ENCODE measurements at places on chromosomes 1 and 21.

DNA sequence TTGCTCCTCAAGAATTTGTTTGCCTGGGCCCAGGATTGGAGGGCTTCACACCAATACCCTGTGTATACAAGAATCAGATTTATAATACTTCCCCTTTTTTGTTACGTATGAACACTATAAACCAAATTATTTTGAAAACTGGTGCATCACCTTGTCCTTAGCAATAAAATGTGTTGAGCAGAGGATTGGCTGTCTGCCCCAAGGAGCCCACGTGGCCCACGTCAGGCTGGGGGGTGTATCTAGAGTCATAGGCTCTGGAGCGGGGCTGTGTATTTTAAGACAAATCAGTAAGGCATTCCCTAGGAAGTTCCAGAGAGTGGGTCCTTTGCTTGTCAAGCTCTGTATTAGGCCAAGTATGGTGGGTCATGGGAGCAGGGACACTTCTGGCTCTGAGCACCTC lies 2.0 kb upstream of the ST3GAL3 start:
- DNase-seq, result no peak

DNA sequence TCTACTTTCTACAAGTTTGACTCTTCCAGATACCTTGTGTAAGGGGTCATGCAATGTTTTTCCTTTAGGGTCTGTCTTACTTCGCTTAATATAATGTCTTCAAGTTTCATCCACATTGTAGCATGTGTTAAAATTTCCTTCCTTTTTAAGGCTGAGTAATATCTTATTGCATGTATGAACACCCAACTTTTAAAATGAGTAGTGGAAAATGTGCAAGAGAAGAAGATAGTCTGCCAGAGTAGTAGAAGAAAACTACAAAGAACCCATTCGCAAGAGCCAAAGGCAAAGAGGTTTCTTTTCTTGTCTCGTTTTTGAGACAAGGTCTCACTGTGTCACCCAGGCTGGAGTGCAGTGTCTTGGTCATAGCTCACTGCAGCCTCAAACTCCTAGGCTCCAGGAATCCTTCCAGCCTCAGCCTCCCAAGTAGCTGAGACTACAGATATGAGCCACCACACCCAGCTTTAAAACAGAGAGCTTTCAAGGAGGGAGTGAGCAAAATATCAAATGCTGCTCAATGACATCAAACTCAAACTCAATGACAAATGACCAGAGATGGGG lies 9.4 kb downstream of the IL23R start:
- no peak for DNase-seq

GRCh38 chr1:206682111-206682510 lies 2.6 kb upstream of the MAPKAPK2 start:
- no peak for DNase-seq

DNA sequence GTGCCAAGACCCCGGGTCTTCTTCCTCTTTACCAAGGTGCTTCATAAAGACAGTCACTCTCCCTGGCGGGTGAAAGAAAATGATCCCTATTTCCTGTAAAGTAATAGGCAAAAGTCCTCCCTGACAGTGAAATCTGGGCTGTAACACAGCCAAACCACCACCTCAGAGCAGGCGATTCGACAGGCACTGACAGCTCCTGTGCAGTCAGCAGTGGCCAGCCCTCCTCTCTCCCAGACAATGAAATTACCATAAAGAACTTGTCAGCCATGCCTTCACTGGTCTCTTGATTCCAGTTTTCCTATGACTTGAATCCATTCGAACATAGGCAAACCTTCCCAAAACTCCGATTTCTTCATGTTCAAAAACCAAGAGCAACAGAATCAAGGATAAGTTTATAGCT lies 492.2 kb upstream of the DAB1 start:
- DNase-seq, result no peak

- DNase-seq, result no peak
Observed at GRCh38 chr1:32249831-32250525, 1.1 kb upstream of the LCK start.

GRCh38 chr1:92752719-92753118 lies 32.2 kb downstream of the EVI5 start:
- peak; percentile 79 for DNase-seq

DNA sequence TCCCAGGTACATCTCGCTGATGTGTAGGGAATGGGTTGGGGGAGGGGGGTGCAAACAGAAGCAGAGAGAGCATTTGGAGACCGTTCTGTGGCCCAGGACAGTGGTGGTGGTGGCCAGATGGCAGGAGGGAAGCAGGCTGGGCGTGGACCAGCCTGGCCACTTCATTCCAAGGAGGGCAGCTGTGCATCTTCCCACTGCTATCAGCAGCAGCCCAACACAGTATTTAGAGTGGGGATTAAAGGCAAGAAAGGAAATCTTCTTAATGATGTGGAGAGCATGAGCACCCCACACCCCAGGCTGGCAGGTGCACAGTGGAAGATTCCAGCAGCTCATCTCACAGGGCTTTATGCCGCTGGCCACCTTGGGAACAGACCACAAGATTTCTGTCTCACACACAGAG lies 198.7 kb downstream of the NPHP4 start:
- no peak for DNase-seq

DNA sequence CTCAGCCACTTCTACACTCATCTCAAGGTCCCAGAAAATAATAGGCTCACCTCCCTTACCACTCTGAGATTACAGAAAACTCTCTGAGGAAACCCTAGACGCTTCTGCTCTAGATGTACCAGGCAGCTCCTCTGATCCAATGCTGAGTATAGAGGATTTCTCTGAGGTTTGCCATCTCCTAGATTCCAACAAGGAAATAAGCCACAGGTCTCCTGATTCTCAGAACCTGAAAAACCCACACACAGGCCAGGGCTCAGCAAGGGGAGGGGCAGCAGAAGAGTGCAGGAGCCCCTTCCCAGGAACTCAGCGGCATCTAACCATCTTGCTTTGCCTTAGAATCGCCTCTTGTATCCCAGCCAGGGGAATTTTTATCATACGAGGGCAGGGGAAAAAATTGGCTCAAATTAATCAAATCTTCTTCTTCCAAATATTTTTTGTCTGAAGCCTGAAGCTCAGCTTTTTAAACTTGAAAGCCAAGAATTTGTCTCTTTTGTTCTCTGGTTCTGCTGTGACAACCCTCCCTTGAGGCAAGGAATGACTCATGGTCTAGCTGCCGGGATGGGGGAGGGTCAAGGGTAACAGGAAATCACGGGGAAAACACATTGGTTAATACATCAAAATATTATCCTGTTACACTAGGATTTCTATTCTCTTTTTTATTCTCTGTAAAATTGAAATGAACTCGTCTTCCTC lies 30.8 kb downstream of the GORAB start:
- DNase-seq, result peak; percentile 84

GRCh38 chr1:228784181-228784580 lies 48.9 kb downstream of the RHOU start:
- no peak for DNase-seq

GRCh38 chr21:31901315-31901714 lies 28.5 kb downstream of the HUNK start:
- DNase-seq, result no peak

DNA sequence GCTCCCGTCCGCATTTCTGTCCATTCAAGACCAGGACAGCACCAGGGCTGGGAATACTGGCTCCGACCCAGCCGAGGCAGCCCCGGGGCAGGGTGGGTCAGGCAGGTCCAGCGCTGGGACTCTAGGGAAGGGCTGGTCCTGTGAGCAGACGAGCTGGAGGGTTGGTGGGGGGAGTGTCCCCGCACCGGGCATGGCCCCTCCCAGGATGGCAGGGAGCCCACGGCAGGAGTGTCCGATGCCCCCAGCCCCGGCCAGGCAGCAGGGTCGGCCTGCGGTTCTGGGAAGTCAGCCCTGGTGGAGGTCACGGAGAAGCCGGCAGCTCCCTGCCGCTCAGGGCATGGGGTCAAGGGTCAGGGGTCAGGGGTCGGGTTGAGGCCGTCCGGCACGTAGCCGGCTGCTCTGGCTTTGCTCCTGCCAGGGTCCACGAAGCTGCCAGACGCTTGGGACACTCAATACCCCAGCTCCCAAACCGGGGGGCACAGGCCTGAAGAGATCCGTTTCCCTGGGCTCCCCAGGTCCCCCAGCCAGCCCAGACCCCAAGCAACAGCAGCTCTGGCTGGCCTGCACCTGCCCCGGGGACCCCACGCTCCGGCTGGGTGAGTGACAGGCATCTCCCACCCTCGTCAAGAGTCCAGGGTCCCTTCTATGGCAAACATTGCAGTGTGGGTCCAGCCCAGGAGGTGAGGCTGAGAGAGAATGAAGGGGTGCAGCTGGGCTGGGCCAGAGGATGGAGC lies 6.7 kb downstream of the C1QTNF12 start:
- no peak for DNase-seq

DNA sequence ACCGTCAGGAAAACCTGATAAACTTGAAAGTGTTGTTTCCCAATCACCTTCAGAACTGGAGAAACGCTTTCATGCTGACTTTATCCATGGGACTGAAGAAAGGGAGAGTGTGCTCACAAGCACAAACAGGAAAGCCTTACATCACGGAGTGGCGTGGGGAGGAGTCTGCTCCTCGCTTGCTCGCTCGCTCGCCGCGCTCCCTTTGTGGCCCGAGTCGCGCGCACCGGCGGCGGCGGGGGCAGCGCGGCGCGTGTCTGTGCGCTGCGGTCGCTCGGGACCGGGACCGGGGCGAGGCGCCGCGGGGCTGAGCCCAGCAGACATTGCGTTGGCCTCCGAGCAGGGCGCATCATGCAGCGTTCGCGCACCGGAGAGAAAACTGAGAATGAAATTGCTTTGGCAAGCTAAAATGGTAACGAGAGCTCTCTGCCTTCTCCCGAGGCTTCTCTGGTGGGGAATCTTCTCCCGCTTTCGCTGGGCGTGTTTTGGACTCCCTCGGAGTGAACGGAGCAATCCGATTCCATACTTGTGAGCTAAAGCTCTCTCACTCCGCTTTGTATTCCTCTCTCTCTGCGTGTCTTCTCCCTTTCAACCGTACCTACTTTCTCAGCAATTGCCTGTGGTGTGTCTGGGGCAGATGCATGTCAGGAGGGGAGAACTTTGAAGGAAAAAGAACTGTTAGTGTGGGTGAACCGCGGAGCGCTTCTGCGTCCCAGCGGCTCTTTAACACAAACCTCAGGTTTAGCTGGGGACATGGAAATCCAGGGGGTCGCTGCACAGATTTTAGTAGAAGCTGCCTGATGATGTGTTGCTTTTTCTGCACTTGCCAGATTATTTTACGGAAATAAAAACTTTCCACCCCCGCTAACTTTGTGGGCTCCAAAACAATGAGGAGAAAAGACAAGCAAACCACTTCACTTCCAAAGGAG lies at the start of gene RGL1:
Gene RGL1 (plus strand): TSS at position 205 of the 926 bp plus-strand sequence. CDS start 178 bp downstream, at position 383.
- peak; percentile 71 for DNase-seq

DNA sequence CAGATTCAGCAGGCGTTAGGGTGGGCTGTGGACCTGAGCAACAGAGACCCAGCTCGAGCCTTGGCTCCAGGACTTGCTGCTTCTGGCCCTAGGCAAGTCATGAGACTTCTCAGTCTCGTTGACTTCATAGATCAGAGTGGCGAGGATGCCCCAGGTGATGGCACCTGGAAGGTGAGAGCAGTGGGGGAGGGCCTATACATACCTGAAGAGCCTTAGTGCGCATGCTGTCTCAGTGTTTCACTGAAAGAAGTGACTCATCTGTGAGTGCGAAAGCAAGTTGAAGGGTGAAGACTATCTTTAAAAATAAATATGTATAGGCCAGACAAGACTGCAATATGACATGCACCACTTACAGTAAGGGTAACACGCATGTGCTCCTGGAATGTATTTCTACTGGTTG lies 10.1 kb downstream of the PLEKHA6 start:
- no peak for DNase-seq

GRCh38 chr1:106564192-106564591 lies 492.3 kb upstream of the PRMT6 start:
- no peak for DNase-seq

DNA sequence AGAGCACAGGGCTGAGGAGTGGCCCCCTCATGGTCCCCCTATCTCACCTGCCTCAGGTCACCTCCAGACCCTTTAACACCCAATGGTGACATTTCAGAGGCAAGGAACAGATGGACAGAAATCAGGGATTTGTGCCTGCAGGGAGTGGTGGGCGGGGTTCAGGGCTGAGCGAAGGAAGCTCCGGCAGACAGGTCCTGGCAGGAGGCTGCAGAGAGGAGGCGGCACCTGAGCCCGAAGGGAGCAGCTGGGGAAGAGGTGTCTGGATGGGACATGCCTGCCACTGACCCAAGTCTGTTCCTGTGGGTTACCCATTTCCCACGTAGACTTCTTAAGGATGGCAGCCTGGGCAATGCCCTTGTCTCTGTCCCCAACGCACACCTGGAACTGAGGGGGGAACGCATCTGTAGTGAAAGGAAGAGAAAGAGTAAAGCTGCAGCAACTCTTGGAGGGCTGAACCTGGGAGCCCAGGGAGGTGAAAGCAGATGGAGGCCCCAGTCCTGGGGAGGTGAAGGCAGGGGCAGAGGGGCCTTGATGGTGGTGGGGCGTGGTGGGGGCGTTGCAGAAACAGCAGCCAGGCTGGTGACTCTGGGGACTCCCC lies 61.6 kb upstream of the ADARB1 start:
- DNase-seq, result no peak

DNA sequence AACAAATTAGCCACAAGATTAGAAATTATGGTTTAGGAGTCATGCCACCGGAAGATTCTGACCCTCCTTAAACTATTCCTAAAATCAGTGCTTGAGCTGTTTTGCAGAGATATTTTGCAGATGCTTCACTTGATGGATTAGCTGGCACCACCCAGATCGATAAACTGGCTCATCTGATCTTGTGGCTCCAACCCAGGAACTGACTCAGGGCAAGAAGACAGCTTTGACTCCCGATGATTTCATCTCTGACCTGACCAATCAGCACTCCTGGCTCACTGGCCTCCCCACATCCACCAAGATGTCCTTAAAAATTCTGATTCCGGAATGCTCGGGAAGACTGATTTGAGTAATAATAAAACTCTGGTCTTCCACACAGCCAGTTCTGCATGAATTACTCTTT lies 221.6 kb downstream of the RHOU start:
- no peak for DNase-seq

DNA sequence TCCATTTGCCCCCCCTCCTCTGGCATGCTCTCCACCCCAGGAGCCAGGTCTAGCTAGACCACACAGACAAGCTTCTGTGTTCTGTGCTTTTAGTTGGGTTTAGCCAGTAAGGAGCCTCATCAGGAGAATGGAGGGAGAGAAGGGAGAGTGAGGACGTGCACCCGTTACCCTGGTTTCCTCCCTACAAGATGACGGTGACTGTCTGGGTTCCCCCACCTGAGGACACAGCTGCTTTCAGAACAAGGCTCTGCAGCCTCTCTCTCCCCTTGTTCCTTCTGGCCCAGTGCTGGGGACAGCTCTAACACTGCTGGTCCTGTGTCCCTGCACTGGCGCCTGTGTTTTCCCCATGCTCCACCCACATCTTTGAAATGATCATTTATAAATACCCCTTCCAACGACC lies 184.4 kb upstream of the GALNT2 start:
- no peak for DNase-seq

- DNase-seq, result no peak
Observed at GRCh38 chr1:84090447-84091245, 53.4 kb upstream of the PRKACB start.

DNA sequence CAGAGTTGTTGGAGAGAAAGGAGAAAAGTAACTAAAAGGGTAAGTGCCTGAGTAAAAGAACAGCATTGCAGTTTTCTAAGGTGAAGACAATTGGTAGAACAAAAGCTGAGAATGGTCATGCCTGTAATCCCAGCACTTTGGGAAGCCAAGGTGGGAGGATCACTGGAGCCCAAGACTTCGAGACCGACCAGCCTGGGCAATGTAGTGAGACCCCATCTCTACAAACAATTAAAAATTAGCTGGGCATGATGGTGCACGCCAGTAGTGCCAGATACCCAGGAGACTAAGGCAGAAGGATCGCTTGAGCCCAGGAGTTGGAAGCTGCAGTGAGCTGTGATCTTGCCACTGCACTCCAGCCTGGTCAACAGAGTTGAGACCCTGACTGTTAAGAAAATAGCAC lies 15.2 kb upstream of the PGD start:
- no peak for DNase-seq

All from EL (cell line).